ENCODE measurements at places on chromosomes 7 and 10.

GRCh38 chr10:26169466-26169865, 47.1 kb upstream of the GAD2 start:
- no peak for DNase-seq

DNA sequence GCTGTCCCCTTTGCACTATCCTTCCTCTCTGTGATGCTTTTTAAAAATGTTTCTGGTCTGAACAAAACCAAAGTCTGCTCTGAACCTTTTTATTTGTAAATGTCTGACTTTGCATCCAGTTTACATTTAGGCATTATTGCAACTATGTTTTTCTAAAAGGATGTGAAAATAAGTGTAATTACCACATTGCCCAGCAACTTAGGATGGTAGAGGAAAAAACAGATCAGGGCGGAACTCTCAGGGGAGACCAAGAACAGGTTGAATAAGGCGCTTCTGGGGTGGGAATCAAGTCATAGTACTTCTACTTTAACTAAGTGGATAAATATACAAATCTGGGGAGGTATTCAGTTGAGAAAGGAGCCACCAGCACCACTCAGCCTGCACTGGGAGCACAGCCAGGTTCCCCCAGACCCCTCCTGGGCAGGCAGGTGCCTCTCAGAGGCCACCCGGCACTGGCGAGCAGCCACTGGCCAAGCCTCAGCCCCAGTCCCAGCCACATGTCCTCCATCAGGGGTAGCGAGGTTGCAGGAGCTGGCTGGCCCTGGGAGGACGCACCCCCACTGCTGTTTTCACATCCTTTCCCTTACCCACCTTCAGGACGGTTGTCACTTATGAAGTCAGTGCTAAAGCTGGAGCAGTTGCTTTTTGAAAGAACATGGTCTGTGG, 11.4 kb upstream of the CSGALNACT2 start:
- no peak for DNase-seq

DNA sequence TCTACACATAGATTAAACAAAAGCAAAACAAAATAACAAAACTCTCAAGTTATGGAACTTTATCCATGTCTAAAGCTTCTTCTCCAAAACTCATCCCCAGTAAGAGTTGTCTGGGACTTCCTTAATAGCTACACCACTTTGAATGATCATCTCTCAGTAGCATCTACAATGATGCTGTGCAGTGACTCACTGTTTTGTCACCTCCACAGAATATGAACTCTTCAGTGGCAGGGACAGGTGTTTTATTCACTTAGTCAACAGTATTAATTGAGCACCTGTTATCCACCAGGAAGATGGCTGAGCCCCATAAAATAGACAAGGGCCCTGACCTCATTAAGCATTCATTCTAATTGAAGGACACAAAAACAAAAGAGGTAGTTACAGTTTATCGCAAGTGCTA, 350.7 kb downstream of the ELMO1 start:
- no peak for DNase-seq

GRCh38 chr7:107049971-107050532, 5.5 kb downstream of the PRKAR2B start:
- DNase-seq: no peak

DNA sequence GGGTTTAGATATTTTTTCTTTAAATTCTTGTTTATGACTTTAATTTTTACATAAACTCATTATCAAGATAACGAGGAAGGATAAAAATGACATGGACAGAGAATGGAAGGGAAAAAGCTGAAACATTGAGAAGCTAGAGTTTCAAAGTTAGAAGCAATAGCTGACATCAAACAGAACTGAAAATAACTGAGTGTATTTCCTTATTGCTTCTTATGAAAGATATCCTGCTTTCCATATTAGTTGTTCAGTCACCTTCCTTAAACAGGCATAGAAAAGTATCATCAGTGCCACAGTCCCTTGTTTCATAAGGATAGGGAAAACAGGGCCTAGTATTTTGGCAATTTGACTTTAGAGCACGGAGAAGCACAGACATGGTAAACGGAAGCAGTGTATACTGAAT, 460.5 kb upstream of the GHITM start:
- no peak for DNase-seq

GRCh38 chr7:102040569-102040968, 223.1 kb downstream of the CUX1 start:
- DNase-seq: no peak

- no peak for DNase-seq
Measured at GRCh38 chr10:36188461-36188860, 546.4 kb upstream of the FZD8 start.

DNA sequence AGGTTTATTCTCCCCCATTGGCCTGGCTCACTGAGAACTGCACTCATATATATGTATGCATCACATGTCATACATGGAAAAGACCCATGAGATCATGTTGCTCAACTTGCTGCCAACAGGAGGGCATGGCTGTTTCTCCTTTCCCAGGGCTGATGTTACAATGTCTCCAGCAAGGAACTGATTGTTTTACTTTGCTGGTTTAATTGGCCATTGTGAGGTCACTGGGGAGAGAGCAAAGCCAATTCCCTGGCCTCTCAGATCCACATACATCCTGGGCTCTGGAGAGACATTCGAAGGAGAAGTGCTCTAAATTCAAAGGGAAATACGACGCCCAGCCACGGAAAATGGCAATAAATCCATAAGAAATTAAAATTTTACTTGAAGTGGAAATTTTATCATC, 287.8 kb downstream of the WDR11 start:
- DNase-seq: no peak

DNA sequence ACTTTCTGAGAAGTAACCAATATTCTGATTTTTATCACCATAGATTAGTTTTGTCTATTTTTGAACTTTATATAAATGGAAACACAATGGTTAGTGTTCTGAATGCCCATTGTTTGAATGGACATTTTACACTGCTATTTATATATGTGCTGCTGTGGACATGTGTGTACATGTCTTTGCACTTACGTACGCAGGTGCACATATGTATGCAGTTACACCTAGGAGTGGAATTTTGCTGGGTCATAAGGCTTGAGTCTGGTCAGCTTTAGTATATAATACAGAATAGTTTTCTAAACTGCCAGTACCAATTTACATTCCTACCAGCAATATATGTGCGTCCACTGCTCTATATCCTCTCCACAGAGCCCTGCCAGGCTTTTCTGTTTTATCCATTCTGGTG, 24.5 kb upstream of the ZEB1 start:
- no peak for DNase-seq

DNA sequence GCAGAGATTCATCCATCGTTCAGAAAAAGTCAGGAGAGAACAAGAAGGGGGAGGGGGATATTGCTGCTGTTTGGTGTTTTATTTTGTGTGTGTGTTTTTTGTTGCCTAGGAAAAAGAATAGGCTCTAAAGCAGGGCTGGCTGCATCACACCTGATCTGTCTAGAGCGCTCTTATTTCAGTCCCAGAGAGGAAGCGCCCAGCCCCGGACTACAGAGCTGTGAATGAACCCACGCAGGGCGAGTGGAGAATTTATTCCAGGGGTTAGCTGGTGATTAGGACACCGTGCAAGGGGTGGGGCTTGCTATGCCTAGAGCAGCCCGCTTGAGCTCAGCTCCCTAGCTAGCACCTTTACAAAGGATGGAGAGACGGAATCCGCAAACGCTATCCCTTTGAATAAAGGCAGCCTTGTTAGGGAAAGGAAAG, 621 bp upstream of the FAM13C start:
- DNase-seq: no peak

GRCh38 chr7:76395965-76396726, 13.4 kb downstream of the SSC4D start:
- no peak for DNase-seq

GRCh38 chr10:96414303-96414702, 55.5 kb upstream of the OPALIN start:
- no peak for DNase-seq

GRCh38 chr7:104795086-104795485, 218.9 kb upstream of the KMT2E start:
- DNase-seq: no peak

DNA sequence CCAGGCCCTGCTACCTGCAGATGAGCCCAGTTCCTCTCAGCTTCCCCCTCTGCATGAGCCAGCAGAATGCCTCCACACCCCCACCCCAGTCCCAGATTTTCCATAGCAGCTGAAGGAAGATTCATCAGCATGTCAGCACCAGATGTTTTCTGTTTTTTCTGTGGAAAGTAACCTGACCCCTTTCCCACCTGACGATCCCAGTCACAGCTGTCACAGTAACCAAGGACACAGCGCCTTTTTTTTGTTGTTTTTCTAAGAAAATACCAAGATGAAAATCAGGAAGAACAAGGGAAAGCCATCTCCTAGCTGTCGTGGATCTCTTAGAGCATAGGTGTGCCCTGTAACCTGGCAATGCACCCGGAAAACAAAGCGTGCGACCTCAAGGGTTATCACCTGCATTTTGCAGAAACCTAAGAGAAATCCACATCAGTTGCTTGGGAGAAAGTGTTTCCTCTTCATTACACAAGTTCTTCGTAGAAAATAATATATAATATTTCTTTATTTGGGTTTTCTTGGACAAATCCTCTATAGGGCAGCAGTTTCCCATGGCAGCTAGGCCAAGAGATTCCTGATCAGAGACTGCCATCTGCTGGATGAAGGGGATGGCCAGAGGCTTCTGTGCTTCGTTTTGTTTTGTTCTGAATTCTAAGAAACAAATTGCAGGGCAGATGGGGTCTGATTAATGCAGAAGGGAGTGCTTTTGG, 401.9 kb downstream of the TNS3 start:
- DNase-seq: no peak

DNA sequence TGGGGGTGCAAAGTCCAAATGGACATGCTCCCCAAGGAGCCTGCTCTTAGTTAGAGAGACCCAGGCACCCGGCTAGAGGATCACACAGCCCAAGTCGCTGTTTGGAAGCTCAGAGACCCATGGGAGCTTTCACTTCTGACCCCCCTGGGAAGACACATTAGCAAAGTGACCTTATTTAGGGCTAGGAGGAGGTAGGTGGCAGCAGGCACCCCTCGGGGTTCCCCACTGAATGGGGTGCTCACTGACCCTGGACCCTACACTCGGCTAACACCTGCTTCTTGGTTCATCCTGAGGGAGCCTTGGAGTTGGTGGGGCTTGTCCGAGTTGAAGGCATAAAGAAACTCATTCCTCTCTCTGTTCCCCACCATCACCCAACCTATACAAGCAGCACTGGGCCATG, 27.1 kb upstream of the HABP2 start:
- no peak for DNase-seq

GRCh38 chr7:106731646-106732444, 70.9 kb upstream of the CCDC71L start:
- no peak for DNase-seq

DNA sequence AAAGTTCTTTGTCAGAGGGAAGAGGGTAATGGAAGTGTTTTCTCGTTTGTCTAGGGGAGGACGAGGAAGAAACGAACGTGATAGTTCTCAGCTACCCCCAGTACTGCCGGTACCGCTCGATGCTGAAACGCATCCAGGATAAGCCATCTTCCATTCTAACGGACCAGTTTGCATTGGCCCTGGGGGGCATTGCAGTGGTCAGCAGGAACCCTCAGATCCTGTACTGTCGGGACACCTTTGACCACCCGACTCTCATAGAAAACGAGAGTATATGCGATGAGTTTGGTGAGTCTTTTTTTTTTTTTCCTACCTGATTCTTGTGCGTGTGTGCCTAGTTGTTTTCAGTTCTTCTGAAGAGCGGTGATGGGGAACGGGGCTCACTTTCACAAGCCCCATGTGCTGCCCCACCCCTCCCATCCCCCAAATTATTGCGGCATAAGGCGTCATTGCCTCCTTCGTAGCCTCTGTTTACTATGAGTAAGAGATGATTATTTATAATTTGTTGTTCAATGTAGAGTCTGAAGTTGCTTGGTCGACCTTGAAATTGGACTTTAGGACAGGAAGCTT, 98.6 kb downstream of the ARID5B start:
- no peak for DNase-seq

GRCh38 chr7:77330169-77330882, 85.8 kb downstream of the GSAP start:
- DNase-seq: no peak

DNA sequence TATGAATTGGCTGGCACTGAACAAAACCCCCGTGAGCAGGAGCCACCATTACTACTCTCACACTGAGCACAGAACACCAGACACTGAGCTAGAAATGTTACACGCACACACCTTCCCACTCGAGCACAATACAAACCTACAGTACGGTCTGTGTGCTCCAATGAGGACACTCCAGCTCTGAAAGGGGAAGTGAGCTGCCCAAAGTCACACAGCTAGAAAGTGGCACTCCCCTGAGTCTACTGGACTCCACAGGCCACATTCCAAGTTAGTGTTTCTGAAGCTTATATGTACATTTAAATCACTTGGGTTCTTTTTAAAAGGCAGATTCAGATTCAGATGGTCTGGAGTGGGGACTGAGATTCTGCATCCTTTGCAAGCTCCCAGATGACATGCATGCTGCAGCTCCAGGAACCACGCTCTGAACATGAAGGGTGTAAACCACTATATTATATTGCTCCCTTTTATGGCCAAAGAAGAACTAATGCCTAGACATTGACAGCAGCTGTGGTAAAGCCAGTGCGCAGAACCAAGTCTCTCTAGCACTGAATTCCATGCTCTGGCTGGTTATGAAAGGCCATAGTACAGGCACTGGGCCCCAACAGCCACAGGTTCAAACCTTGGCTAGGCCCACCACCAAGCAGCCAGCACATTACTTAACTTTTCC, 77.1 kb downstream of the FRMPD2 start:
- DNase-seq: no peak

DNA sequence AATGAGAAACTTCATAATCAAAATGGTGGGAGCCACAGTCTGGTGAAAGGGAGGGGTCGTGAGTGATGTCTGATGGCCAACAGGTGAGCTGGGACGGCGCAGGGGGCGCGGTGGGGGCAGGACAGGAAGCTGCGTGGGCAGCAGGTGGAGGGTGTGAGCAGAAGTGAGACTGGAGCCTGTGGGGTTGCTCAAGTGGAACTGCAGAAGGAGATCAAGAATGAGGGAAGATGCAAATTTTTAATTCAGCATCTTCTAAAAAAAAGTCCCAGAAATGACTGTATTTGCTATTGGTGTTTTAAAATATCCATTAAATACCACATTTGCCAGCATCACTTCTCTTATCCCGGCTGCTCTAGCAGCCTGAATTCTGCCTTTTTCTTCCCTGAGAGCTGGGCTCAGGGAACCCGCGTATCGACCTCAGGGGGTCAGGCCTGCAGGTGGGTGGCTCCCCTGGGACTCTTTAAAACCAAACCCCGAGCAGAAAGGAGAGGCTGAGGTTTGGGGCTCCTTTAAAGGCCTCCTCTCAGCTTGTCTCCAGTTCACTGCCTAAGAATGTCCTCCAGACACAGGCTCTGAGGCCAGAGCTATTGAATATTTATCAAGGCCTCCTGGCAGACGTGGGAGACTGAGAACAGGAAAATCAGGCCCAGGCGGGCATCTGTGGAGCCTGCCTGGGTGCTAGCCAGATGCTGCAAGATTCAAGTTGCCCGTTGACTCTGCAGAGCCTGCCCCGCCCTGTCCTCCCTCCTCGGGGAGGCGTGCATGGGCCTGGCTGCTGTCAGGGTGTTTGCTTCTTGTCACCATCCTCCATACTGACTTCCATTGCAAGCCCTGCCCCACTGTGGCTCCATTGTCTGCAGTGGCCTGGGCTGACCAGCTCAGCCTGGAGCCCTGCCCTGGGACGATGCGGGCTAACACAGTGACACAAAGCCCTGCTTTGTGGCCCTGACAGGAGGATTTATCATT, 53.9 kb downstream of the SYPL1 start:
- DNase-seq: no peak

All from NCI-H2081 treated with DMSO at 0.1 percent for 48 hours (cell line).